ENCODE measurements at places on chromosomes 3 and 15.

DNA sequence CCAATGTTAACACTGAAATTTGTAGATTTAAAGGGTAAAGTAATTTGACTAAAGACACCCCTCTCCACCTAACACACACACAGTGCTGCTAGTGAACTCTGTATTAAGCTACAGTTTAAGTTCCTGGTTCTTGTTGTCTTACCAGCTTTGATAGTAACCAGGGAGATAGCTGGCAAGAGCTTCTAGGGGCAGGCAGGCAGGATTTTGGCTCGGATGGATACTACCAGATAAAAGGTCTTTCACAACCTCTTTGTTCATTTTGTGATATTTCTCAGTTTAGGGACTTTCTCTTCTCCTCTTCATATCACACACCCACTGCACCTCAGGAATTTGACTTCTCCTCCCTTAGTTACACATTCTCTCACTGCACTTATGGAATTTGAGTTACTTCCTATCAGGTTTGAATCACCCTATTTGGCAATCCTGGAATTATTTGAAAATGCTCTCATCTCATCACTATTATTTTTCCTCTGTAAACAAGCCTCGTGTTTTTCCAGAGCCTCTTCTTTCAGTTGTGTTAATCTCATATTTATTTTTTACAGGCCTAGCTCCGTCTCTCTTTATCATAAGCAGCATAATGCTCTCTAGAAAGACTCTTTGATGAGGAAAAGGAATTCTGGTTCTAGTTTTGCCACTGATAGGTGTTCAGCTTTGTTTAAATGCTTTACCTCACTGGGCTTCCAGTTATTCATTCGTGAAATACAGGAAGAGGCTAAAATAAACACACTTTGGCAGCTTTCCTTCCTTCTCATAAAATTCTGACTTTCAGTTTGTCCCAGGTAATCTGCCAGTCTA, 23.0 kb upstream of the CLDN1 start:
- DNase-seq: no peak

- no peak for DNase-seq
These were observed 546.9 kb downstream of the RBMS3 start for GRCh38 chr3:29827756-29828155.

- no peak for DNase-seq
These were observed 429 bp upstream of the LOXL1 start for GRCh38 chr15:73925848-73926218.

DNA sequence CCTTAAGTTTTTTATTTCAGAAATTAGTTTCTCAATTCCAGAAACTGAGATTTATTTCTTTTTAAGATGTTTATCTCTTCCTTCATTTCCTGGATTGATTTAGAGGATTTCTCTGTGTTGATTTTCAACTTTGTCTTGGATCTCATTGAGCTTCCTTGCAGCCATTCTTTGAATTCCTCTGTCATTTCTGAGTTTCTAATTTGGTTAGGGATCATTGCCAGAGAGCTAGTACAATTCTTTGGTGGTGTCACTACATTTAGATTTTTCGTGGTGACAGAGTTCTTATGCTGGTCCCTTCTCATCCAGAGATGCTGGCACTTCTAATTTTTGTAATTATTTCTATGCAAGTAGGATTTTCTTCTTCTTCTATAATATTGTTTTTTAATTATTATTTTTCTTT, 691.1 kb upstream of the NAALADL2 start:
- DNase-seq: no peak

DNA sequence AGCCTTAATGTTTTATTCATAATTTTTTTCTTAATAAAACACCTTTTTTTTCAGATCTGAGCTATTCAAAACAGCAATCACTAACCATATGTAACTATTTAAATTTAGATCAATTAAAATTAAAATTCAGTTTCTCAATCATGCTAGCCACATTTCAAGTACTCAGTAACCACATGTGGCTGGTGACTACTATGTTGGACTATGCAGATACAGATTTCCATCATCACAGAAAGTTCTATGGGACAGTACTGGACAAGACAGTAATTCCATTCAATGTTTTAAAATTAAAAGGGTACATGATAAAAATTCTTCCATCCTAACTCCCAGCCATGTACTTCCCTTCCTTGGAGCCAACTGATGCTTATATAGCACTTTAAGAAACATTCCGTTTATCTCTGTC, 119.3 kb downstream of the GLDN start:
- DNase-seq: no peak

DNA sequence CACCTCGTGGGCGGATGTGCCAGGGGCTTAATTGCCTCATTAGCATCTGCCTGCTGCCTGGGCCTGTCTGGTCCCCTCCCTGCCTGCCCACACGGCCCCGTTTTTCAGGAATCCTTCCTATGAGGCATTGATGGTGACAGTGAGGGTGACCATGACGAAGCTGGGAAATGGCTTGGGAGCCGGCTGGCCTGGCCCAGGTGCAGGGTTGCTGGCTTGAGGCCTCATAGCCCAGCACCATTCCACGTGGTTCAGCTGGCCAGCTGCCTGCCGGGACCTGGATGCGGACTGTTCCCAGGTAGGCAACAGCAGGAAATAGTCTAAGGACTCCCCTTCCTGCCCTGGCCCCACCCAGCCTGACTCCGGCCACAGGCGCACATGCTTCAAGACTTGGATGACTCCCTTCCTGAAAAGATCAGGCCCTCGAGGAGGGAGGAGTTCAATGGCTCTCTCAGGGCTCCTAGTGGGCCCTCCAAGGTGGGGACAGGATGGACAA, 8.9 kb upstream of the DUSP7 start:
- no peak for DNase-seq

- no peak for DNase-seq
These were observed 5.5 kb upstream of the ARID3B start for GRCh38 chr15:74535388-74536084.

- no peak for DNase-seq
These were observed 224.5 kb downstream of the MEIS2 start for GRCh38 chr15:36875740-36876334.

GRCh38 chr3:19931767-19932188, 2.2 kb downstream of the EFHB start:
- DNase-seq: no peak

- no peak for DNase-seq
These were observed 139.8 kb downstream of the IGF1R start for GRCh38 chr15:98787936-98788757.

DNA sequence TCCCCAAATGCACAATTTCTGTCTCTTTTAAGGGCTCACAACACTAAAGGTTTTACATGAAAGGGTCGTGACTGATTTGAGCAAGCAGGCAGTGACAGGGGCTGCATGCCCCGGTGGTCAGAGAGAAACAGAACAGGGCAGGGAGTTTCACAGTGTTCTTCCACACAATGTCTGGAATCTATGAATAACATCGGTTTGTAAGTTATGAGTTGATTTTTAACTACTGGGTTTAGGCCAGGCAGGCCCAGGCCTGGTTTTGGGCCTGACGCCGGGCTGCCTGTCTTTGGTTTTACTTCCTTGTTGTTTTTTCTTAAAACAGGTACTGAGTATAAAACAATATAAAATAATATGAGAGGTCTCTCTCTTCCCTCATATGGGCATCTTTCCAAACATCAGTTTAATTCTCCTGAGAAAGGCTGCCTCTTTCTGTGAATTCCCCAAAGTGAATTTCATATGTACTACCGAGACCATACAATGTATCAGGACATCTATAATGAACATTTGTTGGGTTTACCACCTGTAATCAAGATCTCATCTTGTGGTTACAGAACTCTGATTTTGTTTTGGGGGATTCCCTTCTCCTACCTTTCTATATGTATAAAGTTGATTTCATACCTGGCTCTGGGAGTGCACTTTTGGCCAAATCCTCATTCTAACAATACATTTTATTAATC, 74.4 kb downstream of the CD200 start:
- no peak for DNase-seq

DNA sequence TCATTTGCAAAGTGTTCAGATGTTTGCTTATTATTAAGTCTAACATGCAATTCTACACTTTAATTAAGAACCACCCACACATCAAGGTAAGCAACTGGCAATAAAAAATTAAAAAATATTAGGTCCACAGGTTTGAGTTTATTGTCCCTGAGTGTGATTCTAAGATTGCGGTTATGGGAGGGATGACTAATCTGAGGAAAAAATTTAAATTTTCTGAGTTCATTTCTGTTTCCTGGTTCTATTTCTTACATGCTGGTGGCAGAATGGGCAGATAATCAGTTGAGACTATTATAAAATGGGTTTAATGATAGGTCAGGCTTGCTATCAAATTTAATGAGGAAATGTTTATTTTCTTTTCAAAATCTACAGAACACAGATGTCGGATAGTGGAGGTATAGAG, 105.9 kb downstream of the TP63 start:
- no peak for DNase-seq

DNA sequence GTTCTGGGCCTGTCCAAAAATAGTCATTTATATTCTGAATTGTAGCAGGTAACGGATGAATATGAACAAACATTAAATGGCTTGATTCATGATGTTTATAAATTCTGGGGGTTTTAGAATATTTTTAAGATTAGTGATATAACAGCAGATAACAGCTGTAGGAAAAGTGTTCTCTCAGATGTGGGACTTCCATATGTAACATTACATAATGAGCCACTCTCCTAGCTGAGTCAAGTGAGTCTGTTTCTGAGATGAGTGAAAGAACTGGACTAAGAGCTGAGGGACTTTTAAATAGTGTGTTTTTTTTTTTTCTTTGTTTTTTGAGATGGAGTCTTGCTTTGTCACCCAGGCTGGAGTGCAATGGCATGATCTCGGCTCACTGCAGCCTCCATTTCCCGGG, 13.9 kb downstream of the YEATS2 start:
- no peak for DNase-seq

DNA sequence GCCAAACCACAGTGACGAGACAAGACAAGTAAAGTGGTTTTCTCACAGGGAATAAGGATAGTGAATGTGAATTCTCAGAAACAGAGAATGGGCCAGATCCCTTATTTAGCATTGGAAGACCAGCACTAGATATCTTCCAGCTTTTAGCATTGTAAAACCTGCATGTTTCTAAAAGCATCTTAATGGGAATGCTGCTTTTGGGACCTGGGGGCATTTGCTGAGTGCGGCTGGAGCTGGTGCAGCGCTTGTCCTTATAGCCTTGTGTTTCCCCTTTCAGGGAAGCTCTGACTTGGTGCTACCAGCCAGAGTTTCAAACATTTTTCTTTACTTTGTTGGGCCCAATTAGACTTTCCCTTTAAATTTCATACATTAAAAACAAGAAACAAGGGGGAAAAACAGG, 52.9 kb downstream of the CLSTN2 start:
- no peak for DNase-seq

DNA sequence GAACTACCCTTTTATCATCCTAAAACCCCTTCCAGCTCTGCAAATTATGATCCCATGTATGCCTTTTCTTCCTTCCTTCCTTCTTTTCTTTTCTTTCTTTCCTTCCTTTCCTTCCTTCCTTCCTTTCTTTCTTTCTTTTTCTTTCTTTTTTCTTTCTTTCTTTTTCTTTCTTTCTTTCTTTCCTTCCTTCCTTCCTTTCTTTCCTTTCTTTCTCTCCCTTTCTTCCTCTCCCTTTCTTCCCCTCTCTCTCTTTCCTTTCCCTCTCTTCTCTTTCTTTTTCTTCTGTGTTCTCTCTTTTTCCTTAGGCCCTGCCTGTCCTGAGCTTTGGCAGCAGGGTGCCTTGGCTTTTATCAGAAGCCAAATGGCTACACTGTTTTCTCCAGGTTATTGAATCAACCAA, 66.8 kb downstream of the IQCH start:
- no peak for DNase-seq

DNA sequence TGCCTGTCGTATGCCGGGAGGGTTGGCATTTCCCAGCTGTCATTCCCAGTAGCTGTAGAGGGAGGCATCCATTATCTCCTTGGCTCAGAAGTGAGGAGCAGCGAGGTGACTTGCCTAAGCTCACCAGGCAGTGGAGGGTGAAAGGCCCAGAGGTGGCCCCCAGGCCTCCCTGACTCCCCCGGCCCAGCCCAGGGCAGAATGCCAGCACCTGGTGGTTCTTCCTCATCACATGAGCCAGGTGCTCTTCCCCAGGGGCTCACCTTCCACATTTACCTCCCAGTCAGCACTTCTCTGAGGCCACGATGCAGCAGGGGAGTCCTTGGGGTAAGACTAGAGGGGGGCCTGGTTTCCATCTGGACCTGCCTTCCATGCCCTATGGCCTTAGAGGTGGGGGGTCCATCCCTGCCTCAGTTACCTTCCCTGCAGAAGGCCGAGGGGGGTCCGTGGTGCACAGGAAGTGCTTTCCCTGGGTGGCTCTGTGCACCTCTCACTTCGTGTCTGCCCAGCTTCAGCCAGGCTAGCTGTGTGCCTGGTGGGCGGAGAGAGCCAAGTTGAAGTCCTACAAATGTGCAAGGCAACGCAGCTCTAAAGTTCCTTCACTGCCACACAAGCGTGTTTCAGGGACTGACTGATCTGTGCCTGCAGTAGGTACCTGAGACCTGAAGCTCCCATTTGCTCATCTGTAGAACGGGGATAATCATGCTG, 70.3 kb upstream of the PLXNA1 start:
- no peak for DNase-seq

DNA sequence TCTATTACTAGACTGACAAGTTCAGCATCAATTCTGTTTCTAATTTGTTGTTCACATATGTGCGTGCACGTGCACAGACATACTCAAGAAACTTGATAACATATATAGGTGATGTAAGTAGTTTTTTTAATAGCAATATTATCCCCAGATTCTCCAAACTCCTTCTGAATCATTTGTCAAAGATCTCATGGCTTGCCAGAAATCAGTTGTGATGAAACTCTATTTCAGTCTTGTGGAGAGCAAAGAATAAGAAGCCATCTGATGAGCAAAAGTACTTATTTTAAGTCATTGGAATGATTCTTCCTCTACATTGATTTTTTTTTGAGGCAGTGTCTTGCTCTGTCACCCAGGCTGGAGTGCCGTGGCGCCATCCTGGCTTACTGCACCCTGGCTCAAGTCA, 167.0 kb upstream of the TBL1XR1 start:
- DNase-seq: no peak

- no peak for DNase-seq
These were observed 168.8 kb upstream of the TTC14 start for GRCh38 chr3:180433152-180433551.

- DNase-seq: no peak
These were observed 2.7 kb upstream of the KNSTRN start for GRCh38 chr15:40379853-40380252.

GRCh38 chr3:9715136-9715535, 11.5 kb downstream of the CPNE9 start:
- no peak for DNase-seq

DNA sequence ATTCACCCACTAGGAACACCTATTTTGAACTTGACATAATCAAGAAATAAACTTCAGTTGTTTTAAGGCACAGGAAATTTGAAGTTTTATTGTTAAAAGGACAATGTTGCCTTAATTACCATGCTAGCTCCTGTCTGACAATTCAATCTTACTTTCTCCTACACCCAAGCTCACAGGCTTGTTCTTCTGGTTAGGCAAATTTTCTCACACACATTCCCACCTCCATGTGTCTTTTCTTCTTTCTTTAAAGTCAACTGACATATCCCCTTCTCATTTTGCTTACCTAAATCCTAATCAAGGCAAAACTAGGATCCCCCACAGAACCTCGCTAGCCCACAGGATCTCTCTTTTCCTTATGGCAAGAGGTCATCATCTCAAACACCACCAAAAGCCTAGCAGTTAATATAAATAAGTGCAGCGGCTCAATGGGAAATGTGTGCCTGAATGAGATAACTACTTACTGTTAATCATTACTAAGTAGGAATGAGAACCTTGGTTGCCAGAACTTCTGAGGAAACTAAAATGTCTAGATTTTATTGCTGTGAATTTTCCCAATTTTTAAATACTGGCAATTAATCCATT, 189.3 kb downstream of the PLCH1 start:
- no peak for DNase-seq

GRCh38 chr3:144350125-144350524, 378.5 kb downstream of the DIPK2A start:
- DNase-seq: no peak
